HL-60 (cell line): ENCODE measurements at places on chromosomes 6 and 20.

GRCh38 chr6:16329233-16329632 lies 90.8 kb downstream of the GMPR start:
- no peak for DNase-seq

GRCh38 chr6:132063204-132063603 lies 112.0 kb upstream of the CCN2 start:
- DNase-seq: no peak

GRCh38 chr20:2133318-2134183 lies 31.9 kb downstream of the STK35 start:
- no peak for DNase-seq

DNA sequence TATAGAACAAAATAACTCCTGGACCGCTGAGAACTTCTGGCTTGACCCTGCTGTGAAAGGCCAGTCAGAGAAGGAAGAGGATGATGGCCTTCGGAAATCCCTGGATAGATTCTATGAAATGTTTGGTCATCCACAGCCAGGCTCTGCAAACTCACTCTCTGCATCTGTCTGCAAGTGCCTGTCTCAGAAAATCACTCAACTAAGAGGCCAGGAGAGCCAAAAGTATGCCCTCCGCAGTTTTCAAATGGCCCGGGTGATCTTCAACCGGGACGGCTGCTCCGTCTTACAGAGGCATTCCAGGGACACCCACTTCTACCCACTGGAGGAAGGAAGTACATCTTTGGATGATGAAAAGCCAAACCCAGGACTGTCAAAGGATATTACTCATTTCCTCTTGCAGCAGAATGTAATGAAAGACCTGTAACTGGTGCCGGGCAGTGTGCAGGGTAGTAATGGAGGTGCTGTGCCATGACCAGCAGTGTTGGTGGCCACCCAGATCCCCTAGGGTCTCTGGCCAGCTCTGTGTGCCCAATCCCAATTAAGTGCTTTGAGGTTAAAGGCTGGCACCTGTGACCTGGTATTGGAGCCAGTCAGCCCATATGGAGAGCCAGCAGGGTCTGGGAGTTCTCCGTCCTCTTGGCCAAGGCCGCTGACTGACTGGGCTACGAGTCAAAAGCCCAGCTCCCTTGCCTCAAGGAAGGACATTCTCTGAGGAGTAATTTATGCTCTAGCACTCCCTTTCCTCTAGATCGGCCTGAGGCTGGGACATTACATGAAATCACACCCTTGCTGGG lies 87.1 kb downstream of the TRMT6 start:
- DNase-seq: no peak

DNA sequence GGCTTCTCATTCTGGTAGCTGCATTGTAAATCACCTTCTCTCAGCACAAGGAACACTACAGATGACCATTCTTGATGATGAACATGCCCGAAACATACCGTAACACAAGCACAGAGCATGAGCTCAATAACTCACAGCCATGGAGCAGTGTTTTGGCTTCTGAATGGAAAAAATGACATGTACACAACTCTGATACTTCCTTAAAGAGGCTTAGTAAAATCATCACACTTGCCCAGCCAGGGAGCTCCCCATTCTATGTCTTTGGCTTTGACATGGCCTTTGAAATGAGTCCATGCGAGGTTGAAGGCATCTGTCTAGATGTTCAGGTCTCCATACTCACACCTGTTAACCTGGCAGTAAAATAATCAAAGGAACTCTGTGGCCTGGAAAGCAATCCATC lies 87.6 kb downstream of the MYB start:
- DNase-seq: no peak

GRCh38 chr20:59013031-59013951 lies 5.9 kb upstream of the TUBB1 start:
- no peak for DNase-seq

- DNase-seq: no peak
Observed at GRCh38 chr6:42275376-42276033, 57.8 kb upstream of the MRPS10 start.

DNA sequence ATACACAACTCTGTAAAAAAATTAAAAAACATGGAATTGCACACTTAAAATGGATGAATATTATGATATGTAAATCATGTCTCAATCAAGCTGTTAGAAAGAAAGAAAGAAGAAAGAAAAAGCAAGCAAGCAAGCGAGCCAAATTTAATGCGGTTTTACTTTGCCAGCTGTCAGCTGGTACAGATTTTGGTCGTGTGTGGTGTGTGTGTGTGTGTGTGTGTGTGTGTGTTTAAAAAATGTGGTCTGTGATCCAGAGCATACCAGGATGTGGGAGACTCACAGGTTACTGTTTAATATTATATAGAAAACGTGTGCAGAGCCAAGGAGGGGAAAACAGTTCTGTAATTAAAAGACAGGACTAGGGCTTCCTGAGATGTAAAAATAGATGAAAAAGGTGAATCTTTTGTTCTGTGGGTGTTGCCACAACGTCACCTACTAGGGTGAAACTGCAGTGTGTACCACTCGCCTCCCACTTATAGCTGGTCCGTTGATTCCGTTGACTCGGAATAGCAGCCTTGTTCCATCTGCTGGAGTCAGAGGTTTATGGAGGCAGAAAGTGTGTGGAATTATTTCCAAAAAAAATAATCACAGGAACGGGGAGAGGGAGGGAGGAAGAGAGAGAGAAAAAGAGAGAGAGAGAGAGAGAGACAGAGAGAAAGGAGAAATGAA lies 197.7 kb downstream of the BCAS1 start:
- no peak for DNase-seq

DNA sequence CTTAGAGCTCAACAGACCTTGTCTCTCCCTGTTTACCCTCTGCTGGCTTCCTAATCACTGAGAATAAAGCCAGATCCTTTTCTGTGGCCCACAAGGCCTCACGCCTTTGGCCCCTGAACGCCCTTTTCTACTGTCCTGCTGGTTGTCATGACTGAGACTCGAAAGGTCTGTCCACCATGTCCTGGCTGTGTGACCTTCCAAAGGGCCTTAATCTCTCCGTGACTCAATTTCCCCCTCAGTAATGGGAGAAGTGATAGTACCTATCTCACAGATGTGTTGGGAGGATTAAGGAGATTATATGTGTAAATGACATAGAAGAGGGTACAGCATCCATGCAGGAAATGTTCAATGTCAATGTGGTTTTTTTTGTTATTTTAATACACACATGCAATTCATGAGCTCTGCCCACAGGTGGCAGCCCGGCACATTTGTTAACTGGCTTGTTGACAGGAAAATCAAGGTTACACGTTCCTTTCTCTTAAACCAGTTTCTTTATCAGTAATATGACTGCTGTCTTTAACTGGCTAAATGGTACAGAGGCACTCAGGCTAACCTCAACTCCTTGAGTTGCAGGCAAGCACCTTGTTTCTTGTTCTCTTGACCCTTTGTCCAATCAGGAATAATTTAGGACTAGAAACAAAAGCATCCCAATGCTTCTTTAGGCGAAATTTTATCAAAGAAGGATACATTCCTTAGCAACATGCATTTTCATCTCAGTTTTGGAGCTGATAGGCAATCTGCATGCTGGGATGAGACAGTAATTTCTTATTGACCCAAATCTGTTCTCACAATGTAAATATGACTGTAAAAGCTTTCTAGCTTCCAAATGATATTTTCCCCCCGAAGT lies 16.6 kb downstream of the SLC22A1 start:
- DNase-seq: no peak

GRCh38 chr6:141467881-141468280 lies 664.8 kb upstream of the GJE1 start:
- DNase-seq: no peak

GRCh38 chr6:137122612-137123011 lies 50.8 kb downstream of the IL22RA2 start:
- DNase-seq: no peak

DNA sequence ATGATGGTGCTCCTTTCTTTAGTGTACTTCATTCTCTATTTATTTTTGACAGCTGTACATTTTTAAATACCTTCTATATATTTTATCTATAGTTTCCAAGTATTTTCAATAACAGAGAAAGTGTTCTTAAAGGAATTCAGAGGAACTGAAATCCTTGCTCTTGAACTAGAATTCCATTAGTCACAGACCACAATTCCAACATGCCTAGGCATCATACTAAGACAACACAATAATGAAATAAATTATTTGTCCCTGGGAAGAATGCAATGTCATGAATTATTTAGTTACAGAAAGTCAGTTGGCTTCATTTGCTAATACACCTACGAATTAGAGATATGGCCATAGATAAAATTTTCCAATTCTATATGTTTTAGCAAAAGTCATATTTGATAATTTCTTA lies 671.2 kb downstream of the EPHA7 start:
- DNase-seq: no peak

GRCh38 chr6:124475176-124475575 lies 487.1 kb upstream of the RNF217 start:
- no peak for DNase-seq

DNA sequence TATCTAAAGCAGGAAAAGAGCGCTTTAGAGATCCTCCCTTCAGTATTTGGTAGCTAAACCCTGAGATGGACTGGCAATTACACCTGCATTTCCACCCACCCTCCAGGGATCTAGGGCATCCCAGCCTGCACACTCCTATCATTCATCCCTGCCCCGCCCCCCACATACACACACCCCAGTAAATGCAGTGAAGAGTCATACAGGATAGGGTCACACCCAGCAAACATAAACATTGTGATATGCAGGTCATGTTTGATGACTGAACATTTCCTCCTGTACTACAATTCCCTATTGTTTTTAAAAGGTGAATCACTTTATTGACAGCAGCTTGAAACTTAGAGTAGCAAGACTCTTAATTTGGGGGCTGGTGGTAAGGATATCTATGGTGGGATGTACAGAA lies 112.9 kb downstream of the FOXO3 start:
- DNase-seq: no peak
